ENCODE measurements at places on chromosomes 5 and 9.
A peak's percentile ranks its signal among the peaks of the same experiment; 100 is the strongest.

- no peak for DNase-seq
Observed at GRCh38 chr9:1454211-1454610, 404.1 kb downstream of the DMRT2 start.

GRCh38 chr5:179824745-179825112 is 4.0 kb downstream of the SQSTM1 start:
- no peak for DNase-seq

GRCh38 chr9:127780126-127780885 is 1.8 kb upstream of the SH2D3C start:
- no peak for DNase-seq

- no peak for DNase-seq
Observed at GRCh38 chr9:96680812-96681499, 25.8 kb upstream of the PRXL2C start.

DNA sequence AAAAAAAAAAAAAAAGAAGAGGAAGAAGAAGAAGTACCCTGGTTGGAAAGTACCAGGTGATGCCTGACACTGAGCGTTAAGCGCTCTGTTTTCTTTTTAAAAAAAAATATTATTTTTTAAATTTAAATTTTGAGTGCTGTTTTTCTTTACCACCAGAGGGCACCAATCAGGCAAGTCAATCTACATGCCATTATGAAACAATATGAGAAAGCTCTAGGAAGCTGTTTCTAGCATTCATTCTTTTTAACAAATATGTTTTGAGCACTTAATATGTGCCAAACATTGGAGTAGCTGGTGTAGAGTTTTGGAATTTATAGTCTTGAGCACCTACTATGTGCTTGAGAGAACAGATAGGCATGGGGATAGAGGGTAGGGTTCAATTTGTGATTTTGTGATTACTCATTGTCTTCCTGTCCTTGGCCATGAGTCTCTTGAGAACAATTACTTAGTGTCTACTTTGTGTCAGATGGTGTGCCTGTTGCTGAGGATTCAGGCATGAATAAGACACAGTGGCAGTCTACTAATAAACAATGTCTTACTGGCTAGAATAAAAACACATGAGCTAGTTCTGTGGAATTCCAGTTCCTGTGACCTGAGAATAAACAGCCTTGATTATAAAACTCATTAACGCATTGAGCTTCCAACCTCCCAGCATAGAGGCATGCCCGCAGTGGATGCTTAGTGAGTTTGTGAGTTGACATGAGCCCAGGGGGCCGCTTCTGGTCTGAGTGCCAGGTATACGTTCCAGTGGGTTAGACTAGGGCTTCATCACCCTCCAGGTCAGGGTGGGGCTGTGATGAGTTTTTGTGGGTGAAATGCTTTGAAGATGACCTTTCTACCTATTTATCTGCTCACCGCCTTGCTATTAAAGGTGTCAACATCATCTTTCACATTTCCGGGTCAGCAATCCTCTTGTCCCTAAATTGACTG is 3.0 kb upstream of the UBE2R2 start:
- DNase-seq = peak; percentile 38

DNA sequence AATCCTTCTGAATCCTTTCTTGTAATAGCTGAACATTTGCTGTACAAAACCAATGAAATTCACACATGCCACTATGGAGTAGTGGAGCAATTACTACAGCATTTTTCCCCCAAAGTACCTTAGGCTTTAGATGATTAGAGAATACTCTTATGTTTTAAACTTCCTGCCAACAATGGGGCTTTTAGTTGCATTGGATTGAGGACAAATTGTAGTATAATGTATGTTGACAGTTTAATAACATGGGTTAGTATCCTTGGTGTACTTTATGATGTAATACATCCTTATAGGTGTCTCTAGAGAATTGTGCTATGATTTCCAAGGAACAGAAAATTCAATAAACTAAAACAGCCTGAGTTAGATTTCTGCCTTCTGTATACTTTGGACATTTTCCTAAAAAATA is 422.7 kb upstream of the GRAMD2B start:
- no peak for DNase-seq

DNA sequence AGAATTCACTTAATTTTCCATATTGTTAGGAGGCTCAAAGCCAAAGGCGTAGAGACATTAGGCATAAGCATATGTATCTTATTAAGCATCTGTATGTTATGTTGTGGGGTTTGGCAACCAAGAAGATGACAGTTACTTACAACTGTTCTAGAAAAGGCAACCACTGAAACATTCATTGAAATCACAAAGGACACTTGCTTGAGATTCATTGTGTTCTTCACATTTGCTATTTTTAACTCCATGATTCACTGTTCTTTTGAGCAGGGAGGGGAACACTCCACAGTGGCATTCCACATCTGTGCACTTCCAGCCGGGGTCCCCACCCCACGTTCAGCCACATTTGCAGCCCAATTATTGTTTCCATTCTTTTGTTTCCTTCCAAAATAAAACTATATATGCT is 107.1 kb downstream of the PALM2AKAP2 start:
- no peak for DNase-seq

DNA sequence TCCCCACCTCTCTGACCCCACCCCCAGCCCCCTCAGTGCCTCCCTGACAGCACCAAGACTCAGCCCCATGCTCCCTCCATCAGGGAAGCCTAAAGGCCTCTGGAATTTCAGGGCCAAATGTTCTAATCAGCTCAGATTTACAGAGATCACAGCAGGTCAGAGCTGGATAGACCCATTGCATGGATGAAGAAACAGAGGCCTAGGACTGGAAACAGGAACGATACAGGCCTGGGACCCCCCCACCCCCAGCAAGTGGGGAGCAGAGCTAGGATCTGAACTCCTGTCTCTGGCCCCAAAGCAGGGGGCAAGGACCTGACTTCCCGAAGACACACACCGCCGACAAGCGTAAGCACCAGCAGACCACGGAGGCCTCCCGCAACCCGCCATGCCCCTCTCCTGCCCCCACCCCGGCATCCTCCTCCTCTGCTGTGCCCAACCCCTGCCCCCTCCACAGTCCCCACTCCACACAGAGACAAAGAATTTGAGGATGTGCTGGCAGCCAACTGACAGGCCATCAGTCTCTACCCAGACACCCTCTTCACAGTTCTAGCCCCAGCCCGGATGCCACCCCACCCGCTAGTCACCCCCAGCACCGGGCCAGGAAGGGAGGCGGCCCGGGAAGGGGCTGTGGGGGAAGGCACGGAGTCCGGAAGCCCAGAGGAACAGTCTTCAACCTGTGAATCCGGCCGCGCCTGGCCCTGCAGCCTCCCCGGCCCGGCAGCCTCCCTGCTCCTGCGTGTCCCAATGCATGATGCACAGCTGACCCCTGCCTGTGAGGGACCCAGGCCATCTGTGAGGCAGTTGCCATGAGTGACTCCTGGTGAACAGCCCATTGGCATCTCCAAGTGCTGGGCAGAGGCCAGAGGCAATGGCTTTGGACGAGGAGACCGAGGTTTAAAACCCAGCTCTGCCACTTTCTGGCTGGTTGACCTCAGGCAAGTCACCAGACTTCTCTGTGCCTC is 31.3 kb downstream of the NDUFA8 start:
- DNase-seq = no peak

DNA sequence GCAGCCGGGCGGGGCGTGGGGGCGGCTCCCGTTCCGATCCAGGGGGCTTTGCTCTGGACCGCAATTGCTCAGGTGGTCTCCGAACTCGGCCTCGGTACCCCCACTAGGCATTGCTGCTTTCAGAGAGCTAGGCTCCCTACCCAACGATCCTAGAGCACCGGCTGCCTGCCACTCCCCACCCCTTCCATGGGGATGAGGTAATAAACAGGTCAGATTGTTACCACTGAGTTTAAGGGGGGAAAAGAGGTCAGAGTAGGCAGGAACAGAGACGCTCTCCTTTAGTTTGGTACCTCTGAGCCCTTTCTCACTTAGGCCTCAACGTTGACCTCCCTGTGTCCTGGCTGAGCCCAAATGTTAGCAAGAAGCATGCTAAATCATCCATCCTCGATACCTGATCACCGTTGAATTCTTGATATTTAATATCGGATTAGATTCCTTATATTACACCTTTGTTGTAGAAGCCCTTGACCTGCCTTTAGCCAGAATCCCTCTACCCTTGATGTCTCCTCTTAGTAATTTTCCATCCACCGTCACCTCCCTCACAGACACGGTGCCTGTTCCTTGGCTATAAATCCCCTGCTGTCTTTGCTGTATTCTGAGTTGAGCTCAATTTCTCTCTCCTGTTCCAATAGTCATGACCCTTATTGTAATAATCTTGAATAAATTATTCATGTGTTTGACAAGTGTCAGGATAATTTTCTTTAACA is 588 bp upstream of the PLPP1 start:
- no peak for DNase-seq

DNA sequence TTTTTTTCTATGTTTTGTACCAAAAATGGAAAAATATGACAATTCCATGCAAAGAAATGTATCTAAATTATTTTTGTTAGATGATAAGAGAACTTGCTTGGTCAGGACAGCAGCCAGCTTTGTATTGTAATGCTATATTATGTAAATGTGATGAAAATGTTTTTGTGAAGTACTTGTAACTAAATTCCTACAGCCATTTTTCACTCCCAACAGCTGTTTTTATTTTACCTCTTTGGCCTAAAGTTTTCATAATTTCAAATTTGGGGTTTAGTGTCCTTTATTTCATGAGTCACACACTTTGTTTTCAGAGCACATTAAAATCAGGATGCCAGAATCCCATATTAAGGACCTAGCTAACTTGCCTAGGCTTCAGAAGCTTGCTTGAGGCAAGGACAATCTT is 64.1 kb downstream of the WDR41 start:
- no peak for DNase-seq

DNA sequence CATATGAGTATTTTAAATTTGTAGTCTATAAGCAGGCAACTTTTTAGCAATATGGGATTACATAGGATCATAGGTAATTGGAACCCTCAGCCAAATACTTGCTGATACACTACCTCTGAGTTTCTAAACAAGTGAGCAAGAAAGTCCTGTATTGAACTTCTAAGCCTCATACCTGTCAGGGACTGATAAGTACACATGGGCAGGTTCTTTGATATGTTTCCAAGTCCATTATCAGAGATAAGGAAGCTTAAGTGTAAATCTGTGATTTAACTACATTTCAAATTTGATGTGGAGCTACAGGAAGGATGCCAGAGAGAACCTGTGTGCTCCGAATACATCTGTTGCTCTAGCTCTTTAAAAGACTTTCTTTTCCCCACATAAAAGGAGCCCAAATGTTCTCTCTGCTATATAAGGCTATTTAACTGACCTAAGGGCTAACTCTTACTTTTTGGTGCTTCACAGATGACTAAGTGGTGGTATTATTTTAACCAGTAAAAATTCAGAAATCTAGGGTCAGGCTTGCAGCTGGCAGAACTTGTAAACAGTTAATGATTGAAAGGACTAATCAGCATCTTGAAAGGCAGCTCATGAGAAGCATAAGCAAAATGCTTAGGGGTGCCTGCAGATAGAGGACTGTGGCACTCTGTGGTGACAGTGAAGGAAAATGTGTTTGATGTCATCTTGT is 228.6 kb downstream of the NR3C1 start:
- DNase-seq = no peak

- DNase-seq = no peak
Observed at GRCh38 chr9:72978744-72979143, 25.9 kb upstream of the ALDH1A1 start.

DNA sequence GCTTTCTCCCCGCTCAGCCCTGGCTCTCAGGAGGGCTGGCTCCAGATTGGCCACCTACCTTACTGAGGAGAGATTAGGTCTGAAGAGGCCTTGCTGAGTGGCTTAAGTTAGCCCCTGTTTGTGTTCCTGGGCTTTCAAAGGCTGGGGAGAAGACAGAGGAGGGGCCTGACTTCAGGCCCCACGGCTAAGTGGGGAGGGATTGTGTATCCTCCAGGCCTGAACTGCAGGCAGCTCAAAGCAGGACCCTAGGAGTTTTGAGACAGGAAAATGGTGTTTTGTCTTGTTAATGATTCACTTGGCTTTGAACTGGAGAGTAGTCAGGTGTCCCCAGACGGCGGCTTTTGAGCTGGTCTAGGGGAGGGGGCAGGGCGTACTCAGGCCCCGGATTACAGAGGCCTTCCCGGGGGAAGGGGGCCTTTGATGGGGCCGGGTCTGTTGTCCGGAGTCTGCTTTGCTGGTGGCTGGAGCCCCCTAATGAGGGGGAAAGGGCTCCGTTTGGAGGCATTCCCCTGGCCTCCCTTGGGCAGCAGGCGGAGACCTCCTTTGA is 162.0 kb upstream of the SMIM23 start:
- no peak for DNase-seq

GRCh38 chr5:96977228-96977627 is 41.3 kb downstream of the LNPEP start:
- no peak for DNase-seq

GRCh38 chr9:27344776-27345175 is 47.8 kb upstream of the EQTN start:
- DNase-seq = no peak

- no peak for DNase-seq
Observed at GRCh38 chr9:88973281-88974045, 17.8 kb upstream of the S1PR3 start.

GRCh38 chr5:10710513-10711128 is 50.4 kb downstream of the DAP start:
- DNase-seq = no peak

DNA sequence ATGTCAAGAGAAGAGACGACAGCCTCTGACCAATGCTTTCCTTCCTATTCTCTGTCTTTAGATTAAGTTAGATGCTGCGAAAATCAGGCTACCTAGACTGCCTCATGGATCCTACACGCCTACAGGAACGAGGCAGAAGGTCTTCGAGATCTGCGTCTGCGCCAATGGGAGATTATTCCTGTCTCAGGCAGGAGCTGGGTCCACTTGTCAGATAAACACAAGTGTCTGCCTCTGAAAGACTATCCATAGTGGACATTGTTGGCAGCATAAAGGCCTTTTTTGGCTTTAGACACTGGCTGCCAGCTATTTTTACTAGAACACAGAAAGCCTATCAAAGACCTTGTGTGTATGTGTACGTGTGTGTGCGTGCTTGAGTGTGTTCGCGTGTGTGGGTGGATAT is 90.9 kb upstream of the PPP1R2B start:
- DNase-seq = no peak

- DNase-seq = no peak
Observed at GRCh38 chr9:98994172-98995058, 50.7 kb downstream of the COL15A1 start.

DNA sequence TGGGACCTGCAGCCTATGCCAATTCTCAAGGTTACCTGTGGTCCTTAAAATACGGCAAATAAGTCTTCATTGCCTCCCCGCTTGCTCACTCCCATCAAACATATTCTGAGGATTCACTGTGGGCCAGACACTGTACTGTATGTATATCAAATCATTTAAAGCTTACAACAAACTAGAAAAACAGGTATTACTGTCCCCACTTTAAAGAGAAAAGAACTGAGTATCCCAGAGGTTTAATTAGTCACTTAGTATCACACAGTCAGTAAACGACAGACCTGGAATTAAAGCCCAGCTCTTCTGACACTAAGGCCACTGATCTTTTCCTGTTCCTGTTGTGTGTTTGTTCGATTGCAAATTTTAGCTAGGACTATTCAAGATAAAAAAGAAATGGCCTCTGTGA is 248.2 kb downstream of the ACTL7B start:
- no peak for DNase-seq

Measured in D721Med (cell line).